Activated T-cell treated with anti-CD3 and anti-CD28 coated beads for 4 hours (primary cell): ENCODE measurements at places on chromosomes 5 and 9.

GRCh38 chr9:87016681-87017080 lies 69.4 kb upstream of the GAS1 start:
- DNase-seq, result no peak

DNA sequence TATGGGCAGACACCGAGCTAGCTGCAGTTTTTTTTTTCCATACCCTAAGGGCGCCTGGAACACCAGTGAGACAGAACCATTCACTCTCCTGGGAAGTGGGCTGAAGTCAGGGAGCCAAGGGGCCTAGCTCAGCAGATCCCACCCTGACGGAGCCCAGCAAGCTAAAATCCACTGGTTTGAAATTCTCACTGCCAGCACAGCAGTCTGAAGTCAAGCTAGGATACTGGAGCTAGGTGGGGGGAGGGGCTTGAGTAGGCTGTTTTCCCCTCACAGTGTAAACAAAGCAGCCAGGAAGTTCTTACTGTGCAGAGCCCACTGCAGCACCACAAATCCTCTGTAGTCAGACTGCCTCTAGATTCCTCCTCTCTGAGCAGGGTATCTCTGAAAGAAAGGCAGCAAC lies 151.7 kb upstream of the HCN1 start:
- DNase-seq, result no peak

DNA sequence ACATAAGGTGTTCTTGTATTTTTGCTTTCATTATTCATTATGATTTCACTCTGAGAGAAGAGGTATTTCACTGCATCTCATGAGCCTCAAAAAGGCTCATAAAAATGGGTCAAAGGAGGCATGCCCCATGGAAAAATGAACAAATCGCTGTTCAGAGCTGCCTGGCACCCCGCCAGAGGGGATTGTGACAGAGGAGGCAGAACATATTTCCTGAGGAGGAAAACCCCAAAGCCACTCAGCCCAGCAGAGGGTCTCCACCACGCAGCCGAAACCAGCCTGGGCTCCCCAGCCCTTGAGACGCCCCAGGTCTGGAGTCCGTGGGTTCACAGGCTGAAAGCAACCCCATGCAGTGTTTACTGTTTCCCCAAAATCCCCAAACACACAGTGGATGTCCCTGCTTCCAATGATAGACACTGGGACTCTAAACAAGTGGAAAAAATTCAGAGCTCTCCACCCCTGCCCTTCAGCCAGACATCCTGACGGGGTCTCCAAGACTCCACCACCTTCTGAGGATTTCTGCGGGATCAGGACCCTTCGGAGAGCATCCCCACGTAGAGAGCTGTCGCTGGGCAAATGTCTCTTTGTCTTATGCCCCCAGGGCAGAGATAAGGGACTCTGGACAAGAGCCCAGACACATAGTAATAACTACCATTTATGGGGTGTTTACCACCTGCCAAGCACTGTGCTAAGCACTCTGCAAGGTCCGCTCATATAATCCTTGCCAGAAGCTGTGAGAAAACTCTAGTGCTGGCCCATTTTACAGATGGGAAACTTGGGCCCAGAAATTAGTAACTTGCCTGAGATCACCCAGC lies 122.3 kb downstream of the PAX5 start:
- DNase-seq, result no peak

DNA sequence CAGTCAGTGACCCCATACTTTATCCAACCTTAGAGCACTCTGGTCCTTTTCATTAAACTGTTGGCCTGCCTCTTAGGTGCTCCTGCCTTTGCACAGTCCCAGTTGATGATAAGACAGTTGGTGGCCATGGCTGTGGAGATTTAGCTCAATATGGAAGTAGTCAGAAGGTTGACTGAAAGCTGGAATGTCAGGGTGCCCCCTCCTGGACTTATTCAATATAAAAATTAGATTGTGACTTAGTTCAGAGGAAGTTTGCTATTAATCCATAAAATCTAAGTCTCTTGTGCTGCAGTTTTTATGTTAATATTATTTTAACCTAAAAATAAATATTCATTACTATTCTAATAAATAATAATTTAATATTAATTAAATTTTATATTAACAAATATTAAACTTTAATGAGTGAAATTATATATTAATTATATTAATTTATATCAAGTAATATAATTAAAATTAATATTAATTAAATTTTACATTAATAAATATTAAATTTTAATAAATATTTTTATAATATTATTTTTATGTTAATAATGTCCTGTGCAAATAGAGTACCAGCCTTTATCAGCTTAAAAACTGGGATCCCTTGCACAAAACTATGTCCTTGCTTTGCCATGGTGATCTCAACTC lies 77.7 kb upstream of the ADAMTSL1 start:
- no peak for DNase-seq

GRCh38 chr5:90020575-90021538 lies 388.7 kb downstream of the CETN3 start:
- DNase-seq, result no peak

- DNase-seq, result no peak
Measured at GRCh38 chr5:54276048-54276447, 34.3 kb downstream of the ARL15 start.

- no peak for DNase-seq
Measured at GRCh38 chr9:88973281-88974045, 17.8 kb upstream of the S1PR3 start.

DNA sequence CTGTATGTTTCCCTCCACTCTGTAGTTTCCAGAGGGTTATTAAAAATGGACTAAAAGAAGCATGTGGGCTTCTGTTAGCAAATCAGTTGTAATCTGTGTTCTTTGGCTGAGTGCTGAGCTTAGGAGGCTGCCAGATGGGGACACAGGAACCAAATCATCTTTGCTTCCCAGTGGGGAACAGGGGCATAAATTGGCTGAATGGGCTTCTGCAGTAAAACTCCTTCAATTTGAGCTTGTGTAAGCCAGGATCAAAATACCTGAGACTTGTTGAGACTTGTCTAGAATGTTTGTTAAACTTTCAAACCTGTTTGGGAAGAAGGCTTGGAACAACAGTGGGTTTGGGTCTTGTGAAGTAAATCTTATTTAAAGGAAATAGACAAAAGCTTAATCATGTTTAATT lies 32.2 kb upstream of the TNFAIP8 start:
- DNase-seq, result no peak

DNA sequence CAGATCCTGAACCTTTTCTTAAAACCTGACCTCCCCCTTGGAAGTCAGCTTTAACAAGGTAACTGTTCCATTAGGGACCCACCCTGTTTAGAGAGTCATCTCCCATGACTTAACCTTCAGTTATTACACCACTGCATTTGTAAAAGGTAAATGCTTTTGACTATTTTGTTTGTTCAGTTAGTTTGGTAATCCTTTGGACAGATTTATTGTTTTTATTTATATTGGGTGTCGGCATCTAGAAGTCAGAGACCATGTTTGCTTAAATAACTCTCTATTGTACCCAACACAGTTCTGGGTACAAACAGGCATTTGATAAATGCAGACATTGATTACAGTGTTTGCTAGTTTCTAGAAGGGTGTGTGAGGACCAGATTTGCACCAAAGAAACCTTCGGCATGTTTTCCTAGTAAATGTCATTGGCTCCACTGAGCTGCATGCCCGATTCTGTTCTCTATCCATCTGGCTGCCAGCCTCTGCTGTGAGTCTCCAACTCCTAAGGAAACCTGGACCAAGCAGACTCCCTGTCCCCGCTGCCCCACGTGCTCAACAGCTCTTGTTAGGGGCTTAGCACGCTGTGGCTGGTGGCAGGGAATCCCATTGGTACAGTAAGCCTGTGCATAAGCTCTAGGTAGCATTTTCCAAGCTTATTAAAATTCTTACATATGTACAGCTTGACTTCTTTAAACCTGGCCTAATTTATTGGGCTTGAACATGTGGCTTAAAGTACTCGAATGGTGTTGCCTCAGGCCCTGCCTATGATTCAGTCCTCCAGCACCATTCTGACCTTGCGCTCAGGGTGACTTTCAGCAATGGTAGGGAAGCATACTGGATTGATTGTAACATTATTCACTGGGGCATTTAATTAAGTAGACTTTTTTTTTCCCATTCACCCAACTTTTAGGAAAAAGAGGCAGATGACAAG lies 6.6 kb downstream of the PCBD2 start:
- DNase-seq, result no peak

- no peak for DNase-seq
Measured at GRCh38 chr9:6212722-6213375, 2.8 kb upstream of the IL33 start.

- no peak for DNase-seq
Measured at GRCh38 chr9:133490865-133491655, 12.2 kb upstream of the SLC2A6 start.

DNA sequence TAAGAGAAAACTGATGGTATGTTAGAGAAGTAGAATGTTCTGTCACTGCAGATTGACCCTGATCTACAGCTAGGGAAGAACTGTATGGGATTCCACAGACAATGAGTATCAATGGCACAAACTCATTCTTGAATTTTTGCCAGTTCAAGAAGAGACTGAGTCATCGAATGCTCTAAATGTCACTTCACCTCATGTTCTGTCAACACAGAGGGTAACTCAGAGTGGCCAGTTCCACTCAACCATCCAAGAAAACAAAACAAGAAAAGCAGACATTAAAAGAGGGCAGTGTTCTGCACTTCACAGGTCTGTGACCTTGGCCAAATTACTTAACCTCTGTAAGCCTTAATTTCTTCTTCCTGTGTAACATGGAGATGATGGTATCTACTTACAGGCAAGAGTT lies 132.2 kb upstream of the HMHB1 start:
- no peak for DNase-seq

GRCh38 chr5:151745071-151745705 lies 13.2 kb downstream of the ATOX1 start:
- no peak for DNase-seq

- DNase-seq, result no peak
Measured at GRCh38 chr5:17277907-17278306, 60.5 kb downstream of the BASP1 start.

DNA sequence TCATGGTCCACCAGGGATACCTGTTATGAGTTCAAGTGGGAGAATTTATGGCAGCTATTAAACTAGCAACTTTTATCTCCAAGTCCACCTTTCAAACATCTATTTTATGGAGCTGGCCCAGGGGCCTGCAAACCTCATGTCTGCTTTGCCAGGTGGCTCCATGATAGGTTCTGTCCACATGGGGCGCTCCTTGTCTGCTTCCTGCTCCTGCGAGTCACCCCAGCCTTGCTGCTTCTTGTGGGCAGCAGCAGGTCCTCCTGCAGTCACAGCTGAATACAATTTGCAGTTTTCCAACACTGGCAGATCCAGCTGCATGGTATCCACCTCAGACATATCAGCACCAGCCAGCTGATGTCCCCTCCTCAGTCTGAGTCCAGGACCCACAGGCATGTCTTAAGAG lies 39.6 kb upstream of the FRRS1L start:
- DNase-seq, result no peak

DNA sequence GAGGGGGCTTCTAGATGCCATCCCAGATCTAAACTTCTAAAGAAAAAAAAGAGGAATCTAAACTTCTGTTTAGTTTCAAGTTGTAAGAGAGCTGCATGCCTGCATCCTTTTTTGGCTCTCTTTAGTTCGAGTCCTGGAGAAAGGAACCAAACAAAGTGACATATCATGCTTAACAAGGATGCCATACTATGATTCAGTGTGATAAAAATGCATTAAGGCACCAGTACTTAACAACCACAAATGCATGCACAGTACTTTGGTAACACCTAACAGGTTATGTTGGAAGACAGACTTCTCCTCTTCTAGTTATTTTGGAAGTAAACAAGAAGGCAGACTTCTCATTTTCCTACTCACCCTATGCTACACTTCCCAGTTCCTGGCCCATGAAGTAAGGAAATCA lies 27.3 kb downstream of the NME5 start:
- no peak for DNase-seq

- no peak for DNase-seq
Measured at GRCh38 chr9:133251773-133252172, 23.2 kb downstream of the ABO start.
